ENCODE measurements at places on chromosomes 12 and 14. TPM values are rescaled to one million over a fixed set of nuclear protein-coding genes. Genes with fewer than 3 reads are reported as not detected.

PZP gene
- total RNA-seq: not detected

COCH gene
- 1.7 TPM for total RNA-seq

GLT1D1 gene
- not detected for total RNA-seq

FAM181A gene
- total RNA-seq: not detected

BCAT1 gene
- total RNA-seq: 186 TPM

ACOT6 gene
- not detected for total RNA-seq

HOXC10 gene
- total RNA-seq: not detected

PLCZ1 gene
- total RNA-seq: not detected

KLHL33 gene
- total RNA-seq: 0.28 TPM

CELA1 gene
- not detected for total RNA-seq

TCL1A gene
- not detected for total RNA-seq

ACSS3 gene
- 6.3 TPM for total RNA-seq

DNAH10 gene
- total RNA-seq: 20.0 TPM

ETFRF1 gene
- total RNA-seq: 13.2 TPM

TMEM229B gene
- 4.5 TPM for total RNA-seq

DIABLO gene
- total RNA-seq: 92.7 TPM

ZFHX2 gene
- under 0.01 TPM for total RNA-seq

PTHLH gene
- total RNA-seq: 10.2 TPM

KRT73 gene
- not detected for total RNA-seq

GPR137C gene
- 0.58 TPM for total RNA-seq

CABP1 gene
- total RNA-seq: 16.1 TPM

KRT84 gene
- not detected for total RNA-seq

KCNC2 gene
- not detected for total RNA-seq

CLEC9A gene
- not detected for total RNA-seq

RAD9B gene
- total RNA-seq: 0.58 TPM
